ENCODE measurements at places on chromosomes 6 and 20.

- DNase-seq, result no peak
Measured at GRCh38 chr6:90993770-90994169, 406.9 kb upstream of the MAP3K7 start.

DNA sequence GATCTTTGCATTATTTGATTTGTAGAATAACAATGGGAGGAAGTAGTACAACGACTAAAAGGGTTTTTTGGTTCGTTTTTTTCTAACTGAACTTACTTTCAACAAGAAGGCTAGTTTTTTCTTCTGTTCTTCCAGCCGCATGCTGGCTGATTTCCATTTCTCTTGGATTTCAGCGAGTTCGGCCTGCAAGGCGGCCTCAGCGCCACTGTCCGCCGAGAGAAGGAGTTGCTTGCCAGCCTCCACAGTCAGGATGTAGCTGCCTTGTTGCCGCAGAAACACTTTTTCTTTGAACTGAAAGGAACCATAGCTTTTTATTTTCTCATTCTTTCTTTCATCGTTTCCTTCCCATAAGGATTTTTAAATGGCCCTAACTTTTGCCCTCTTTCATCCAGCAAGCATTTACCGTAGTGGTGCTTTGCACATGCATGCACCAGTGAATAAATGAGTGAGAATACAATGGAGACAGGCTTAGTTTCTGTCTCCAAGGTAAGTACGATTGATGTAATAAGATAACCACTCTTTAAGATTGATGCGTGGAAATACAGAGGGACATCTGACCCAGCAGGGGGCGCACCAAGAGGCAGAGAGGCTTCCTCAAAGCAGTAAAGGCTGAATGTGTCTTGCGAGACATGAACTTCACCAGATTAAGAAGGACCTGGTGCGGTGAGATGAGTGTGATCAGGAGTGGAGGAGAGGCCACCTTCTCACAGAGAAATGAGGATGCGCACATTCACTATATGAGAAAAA is 398.8 kb downstream of the ESR1 start:
- DNase-seq, result no peak

- DNase-seq, result no peak
Measured at GRCh38 chr20:63142933-63143332, 73.0 kb downstream of the YTHDF1 start.

- no peak for DNase-seq
Measured at GRCh38 chr6:157586476-157587126, 205.6 kb downstream of the ZDHHC14 start.

DNA sequence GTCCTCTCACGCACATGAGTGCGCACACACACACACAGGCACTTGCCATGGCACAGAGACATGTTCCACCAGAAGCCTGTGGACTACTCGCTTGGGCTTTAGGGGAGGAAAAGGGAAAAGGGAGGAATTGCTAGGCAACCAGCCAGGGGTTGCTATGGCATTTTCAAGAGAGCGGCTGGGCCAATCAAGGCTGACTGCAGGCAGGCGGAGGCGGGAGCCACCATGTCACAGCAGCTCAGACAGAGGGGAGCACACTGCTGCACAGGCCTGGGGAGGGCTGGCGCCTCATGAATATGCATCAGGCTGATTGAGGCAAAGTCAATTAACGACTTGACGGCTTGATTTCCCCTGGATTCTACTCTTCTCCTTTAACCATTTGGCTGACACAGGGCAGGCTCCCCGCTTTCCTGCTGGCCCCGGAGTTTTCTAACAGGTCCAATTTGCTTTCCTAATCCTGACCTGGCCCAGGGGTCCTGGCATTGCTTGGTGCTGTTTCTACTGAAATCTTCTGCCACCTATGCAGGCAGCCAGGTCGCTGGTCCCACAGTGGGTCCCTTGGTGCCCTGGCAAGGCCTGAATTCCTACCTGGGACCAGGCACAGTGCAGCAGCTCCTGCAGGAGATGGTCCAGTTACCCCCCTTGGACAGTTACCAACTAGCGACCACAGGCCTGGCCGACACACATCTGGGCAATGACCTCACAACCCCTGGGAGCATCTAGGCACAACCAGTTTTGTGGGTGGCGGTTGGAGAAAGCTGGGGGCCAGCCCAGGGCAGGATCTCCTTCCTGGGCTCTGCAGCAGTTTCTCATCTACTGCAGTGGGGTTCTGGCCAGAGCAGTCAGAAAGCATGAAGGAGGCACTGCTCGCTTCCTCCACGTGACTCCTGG is 52.1 kb downstream of the YTHDF1 start:
- no peak for DNase-seq

DNA sequence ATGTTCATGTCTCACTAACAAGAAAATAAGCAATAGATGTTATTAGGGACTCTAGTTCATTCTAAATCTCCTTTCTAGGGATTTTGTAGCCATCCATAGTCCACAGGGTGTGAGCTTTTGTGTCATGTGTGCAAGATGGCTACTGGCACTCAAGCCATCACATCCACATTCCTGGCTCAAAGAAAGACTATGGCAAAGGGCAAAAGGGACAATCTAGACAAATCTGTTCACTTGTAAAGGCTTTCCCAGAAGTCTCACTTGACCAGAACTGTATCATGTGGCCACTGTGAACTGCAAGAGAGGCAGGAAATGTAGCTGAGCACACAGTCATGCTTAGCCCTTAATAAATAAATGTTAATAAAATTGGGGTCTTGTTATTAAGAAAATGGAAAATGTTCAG is 212.6 kb upstream of the EXOC2 start:
- no peak for DNase-seq

GRCh38 chr20:61925555-61926252 is 140.0 kb downstream of the TAF4 start:
- no peak for DNase-seq

DNA sequence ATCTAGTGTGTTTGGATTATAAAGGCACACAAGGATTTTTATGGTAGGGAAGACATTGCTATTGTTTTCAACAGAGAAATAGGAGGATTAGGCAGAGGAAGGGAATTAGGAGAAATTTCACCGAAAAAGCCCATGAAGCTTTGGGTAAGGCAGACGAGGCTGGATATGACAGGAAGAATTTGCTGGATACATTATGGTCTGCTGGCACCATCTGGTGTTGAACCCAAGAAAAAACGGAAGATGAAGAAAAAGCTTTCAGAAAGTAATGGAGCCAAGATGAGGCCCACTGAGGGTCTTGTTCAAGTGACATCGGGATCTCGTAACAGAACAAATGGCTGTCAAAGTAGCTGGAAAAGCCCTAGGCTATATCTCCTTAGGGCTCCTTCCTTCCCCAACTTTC is 56.5 kb downstream of the OR2J2 start:
- DNase-seq, result no peak

- no peak for DNase-seq
Measured at GRCh38 chr6:35728683-35729678, 7.9 kb upstream of the ARMC12 start.

Measured in stimulated activated CD8-positive, alpha-beta memory T cell treated with anti-CD3 and anti-CD28 coated beads, Interleukin-7, amount 100 ng/mL, for 4 hours (primary cell).